ENCODE measurements at places on chromosomes 12 and 14. TPM values are rescaled to one million over a fixed set of nuclear protein-coding genes. Genes with fewer than 3 reads are reported as not detected.

- DNase-seq: no peak
These were observed 153.8 kb downstream of the BCL11B start for GRCh38 chr14:99118046-99118721.

DNA sequence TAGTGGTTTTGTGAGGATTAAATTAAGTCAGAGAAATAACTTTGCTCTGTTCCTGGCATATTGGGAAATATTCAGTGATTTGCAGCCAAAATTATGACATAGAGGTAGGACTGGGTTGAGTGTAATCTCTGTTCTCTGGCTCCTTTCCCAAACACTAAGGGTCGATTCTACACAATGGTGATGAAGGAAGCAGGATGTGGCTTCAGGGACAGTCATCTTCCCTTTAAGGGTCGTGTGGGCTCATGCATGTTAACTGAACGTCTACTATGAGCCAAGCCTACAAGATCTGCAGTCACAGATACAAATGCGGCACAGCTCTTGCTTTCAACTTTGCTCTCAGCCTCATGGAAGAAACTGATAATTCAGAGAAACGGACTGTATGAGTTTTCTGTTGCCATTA lies 381.6 kb downstream of the VRK1 start:
- no peak for DNase-seq

DNA sequence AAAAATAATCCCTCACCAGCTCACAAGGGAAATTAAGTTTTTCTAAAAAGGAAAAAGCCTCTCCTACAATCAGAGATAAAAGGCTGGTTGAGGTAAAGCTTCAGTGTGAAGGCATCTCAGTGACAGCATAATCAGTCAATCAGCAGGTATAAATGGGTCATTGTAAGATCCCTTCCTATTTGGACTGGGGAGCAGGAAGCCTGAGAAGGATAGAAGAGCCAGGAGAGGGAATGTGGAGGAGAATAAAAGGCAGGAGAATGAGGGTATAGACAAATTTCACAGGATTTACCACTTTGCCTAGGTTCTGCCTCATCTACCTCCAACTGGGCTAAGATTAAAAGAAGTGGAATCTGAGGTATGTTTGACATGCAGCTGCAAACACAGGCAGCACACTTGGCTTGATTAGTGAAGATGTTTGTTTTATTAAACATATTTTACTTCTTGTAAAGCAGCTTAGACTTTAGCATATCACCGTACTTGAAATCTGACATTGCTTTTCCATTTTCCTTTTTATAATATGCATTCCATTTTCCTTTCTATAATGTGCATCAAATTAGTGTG lies 479.1 kb upstream of the USP15 start:
- no peak for DNase-seq

GRCh38 chr12:27221625-27222387 lies 22.3 kb upstream of the STK38L start:
- no peak for DNase-seq

DNA sequence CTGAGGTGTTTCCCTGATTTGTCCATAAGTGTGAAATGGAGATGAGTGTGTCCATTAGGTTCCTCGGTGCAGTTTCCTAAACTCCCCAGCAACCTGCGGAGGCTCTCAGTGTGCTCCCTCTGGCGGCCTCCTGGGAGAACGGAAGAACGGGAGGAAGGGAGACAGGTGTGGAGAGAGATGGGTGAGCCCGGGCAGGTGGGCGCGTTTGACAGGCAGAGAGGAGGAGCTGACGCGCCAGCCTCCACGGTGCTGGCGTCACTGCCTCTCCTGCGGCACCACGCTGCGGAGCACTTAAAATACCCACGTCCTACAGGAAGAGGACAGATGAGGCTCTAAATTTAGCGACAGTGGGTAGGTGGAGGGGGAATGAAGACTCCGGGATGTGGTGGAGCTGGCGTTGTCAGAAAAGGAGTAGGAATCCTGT lies 26.8 kb upstream of the PEX5 start:
- peak; percentile 76 for DNase-seq

- DNase-seq: no peak
These were observed 71.7 kb upstream of the CPSF6 start for GRCh38 chr12:69167648-69168165.

GRCh38 chr14:86333493-86333892 lies 803.5 kb downstream of the FLRT2 start:
- no peak for DNase-seq

GRCh38 chr14:75158843-75159614 lies 17.4 kb downstream of the TMED10 start:
- DNase-seq: no peak

DNA sequence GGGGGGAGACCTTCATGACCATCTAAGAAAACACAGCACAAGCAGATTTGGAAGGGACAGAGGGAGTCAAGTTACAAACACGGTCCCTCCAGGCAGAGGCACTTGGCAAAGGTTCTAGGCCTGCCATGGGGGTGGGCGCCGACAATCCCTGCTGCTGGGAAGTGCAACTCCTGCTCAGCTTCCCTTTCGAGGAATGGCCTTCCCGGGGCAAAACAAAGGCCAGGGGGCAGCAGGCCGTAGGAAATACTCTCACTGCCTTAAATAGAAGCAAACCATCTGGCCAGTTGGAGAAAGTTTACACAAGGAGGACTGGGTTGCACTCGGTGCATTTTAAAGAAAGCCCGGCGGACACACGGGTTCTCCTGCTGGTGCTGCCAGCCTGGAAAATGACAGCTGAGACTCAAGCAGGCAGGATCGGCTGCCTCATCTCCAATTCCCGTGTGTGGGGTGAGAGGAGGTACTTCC lies 65.8 kb downstream of the ITPK1 start:
- DNase-seq: no peak

The CYP46A1 gene
- 0.76 TPM for total RNA-seq

Measured in HCT116 (cell line).